ENCODE measurements at places on chromosomes 12 and 14.

GRCh38 chr12:120292411-120292660, 633 bp upstream of the RNU4-2 start:
- no peak for DNase-seq

- DNase-seq, result no peak
These were observed 40.1 kb upstream of the GAS2L3 start for GRCh38 chr12:100533376-100533775.

DNA sequence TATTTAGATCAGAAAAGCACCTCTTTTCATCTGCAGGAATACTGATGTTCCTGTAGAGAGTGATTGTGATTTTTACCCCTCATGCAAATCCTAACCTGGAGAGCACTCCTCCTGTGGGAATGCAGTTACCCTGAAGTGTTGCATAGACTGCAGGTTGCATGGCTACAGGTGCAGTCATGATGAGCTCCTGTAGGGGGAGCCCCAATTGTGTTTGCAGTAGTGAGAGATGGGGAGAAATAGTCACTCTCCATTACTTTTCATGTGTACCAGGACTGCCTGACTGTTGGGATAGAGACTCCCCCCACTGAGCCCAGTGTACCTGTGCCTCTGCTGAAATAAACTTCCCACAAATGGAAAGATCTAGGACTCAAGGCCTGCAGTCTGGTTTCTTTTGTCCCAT, 1086.5 kb downstream of the SLC6A15 start:
- DNase-seq, result no peak

DNA sequence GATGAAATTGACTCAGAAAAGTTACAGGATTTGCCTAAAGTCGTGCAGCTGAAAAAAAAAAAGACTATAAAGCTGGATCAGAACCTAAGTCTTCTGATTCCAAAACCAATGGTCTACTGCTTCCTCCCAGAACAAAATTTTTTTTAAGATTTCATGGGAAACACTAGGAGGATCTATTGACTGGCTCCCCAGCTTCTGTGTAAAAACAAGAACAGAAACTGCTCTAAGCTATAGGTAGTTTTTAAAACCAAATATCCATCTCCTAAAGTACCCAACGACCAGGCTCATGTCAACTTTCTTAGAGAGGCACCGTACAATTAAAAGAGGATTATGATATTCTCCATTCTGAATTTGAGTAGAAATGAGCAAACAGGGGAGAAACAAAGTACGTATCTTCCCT, 9.4 kb downstream of the FMNL3 start:
- no peak for DNase-seq

DNA sequence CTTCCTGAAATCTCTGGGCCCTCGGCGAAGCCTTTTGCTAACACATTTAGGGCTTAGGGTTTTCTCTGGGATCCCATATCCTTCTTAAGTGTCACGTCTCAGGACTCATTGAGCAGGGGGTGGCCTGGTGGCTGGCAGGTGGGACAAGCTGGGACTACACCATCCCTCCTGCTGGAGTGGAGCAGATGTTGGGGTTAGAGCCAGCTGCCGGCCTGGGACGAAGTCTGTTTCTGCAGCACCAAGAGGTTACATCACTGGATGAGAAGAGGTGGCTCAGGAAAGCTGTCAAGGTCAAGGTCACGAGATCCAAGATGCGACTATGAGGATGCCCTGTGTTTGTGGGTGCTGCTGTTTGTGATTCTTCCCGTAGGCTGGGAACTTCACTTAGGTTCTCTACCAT, 16.3 kb downstream of the SMCO2 start:
- DNase-seq, result no peak

GRCh38 chr12:114933428-114934160, 249.6 kb upstream of the TBX3 start:
- DNase-seq, result no peak

DNA sequence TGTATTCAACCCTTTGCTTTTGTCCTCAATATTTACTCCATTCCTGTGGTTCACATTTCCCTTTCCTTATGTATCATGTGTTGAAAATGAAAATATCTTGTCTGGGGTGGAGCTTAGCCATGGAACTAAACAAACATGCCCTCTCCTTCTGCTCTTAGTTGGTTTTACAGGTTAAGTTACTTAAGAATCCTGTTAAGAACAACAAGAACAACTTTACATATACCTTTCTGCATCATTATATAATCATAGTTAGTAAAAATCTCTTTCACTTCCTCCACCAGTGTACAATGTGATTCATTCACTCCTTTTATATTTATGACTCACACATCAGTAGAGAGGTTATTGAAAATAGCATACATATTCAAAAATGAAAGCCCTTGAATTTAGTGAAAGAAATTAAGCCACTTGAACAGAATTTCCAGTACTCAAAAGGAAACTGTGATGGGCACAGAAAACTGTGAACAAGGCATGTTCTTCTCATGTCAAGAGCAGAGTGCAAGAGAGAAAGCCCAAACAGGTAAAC, 307.7 kb downstream of the CCDC91 start:
- DNase-seq, result no peak

DNA sequence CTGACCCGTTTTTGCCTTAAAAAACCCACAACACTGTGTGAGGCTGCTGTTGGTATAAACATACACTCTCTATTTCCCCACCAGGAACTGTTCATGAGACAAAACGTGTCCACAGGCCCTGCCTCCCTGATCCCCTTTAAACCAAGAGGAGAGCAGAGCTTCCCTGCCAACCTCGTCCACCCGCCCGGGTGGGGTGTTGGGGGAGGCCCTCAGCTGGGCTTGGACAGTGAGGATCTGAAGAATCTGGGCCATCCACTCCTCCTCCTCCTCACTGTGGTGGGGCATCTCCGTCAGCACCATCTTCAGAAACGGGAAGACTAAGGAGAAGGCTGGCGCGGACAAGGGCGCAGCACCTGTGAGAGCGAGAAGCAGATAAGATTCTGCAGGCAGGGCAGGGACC, 36.8 kb downstream of the GCN1 start:
- DNase-seq, result no peak

DNA sequence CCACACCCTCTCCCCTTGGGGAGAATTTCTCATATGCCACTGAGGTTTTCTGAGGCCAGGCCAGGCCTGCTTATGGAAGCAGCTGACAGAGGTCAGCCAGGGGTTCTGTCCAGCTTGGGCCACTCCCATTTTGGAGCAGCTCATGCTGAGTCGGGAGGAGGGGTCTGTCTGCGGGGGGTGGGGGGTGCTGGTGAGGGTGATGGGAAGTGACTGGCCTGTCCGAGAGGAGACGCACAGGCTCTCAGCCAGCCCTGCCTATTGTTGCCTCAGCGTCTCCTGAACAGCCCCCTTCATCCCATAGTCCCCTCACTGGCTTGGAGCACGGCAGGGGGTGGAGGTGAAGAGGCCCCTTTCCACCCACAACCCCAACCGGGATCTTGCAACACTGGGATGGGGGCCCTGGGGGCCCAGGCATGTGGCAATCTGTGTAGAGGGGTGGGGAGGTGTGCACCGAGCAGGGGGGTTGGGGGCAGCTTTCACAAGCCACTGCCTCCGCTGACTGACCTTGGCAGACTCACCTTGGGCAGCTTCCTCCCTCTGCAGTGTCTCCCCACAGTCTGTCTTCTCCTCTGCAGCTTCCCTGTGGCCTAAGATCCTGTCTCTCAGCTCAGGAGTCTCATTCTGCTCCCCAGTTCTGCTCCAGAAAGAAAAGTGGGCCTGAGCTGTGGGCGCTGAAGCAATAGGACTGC, 5.5 kb downstream of the CEBPE start:
- DNase-seq, result no peak

GRCh38 chr12:67698672-67699581, 50.4 kb downstream of the DYRK2 start:
- DNase-seq, result no peak

- no peak for DNase-seq
These were observed 13.7 kb downstream of the P2RX4 start for GRCh38 chr12:121223292-121224285.

- no peak for DNase-seq
These were observed 122.7 kb downstream of the PAPOLA start for GRCh38 chr14:96624661-96625425.

DNA sequence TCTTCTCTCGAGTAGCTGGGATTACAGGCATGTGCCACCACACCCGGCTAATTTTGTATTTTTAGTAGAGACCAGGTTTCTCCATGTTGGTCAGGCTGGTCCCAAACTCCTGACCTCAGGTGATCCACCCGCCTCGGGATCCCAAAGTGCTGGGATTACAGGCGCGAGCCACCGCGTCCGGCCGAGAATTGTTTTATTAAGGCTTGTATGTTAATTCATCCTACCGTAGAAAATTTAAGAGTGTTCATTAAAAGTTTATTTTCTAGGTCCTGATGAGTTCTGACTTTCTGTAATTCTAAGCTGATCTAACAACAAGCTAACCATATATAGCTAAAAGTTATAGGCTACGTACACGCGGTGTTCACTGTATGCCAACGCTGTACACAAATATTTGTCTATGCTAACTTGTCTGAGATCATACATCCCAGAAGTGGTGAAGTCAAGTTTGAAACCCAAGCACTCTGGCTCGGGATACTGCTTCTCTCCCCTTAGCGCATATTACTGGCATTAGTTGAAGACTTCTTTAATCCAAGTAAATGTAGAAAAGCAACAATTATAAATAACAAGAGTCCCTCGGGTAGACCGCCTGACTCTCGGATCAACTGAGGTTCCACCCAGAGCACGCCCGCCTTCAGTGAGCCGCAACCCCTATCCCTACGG, 570 bp upstream of the MRPS35 start:
- no peak for DNase-seq

GRCh38 chr14:70700955-70701585, 59.4 kb downstream of the TTC9 start:
- DNase-seq, result no peak

DNA sequence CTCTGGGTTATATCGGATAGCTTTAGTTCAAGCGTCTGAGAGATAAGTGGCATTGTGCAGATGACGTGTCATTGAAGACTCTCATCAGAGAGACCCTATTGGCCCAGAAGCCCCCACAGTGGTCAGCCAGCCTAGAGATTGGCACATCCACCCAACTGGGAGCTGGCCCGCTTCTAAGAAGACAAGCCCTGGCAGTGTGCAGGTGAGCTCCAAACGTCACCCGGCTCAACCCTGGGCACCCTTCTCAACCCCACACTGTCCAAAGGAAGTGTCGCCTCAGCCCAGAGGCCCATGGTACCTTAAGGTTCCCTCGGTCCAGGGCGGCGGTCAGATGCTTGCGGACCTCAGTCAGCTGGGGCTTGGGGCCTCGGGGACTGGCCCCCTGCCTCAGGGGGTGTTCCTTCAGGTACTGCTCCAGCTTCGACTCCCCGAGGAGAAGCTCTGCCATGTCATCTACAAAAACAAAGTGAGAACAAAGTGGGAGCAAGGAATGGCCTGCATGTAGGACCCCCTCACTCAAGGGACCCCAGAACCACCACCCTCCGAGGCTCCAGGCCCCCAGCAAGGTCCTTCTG, 30.3 kb downstream of the TTC7B start:
- no peak for DNase-seq

DNA sequence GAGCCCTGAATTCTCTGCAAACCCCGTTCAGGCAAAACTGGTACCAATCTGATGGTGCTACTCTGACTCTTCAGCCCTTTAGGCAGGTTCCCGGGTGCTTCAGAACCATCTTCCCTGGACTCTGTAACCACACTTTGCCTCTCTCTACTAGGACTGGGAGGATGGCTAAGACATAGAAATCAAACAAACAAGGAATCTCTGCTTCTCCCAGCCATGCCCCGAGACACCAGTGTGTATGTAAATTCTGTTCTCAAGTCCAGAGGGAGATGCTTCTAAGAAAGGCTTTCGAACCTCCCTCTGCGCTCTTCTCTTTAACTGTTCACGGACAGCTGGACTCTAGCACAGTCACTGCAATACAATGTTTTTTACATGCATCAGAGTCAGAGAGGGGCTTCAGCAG, 1.9 kb upstream of the KCNK10 start:
- no peak for DNase-seq

DNA sequence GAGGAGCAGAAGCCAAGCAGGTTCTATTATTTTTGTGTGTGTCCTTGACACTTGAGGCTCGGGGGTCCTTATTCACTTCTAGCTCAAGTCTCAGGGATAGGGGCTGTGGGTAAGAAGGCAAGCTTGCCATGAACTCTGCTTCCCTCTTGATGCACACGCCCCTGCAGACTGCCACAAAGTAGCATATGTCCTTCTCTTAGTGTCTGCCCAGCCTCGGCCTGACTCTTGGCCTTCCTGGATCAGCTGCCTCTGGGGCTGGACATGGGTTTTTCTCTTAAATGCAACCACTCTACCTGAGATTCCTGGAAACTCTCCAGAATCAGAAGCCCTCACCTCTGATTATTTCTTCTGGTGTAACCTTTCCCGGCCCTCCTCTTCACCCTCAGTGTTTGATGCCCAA, 28.2 kb upstream of the PEX5 start:
- DNase-seq, result no peak

GRCh38 chr12:53791735-53792326, 40.1 kb upstream of the CISTR start:
- DNase-seq, result peak; percentile 7

DNA sequence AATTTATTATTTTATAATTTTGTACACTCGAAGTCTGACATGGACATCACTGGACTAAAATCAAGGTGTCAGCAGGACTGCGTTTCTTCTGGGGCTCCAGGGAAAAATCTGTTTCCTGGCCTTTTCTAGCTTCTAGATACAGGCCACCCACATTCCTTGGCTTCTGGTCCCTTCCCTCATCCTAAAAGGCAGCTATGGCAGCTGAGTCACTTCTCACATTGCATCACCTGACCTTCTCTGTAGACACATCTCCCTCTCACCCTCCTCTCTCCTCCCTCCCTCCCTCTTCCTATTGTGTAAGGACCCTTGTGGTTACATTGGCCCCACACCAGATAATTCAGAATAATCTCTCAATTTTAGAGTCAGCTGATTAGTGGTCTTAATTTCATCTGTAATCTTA, 92.4 kb downstream of the RPS6KA5 start:
- no peak for DNase-seq
